Umbilical cord (tissue), 2 donors: ENCODE measurements at places on chromosomes 1 and 21. TPM values are rescaled to one million over a fixed set of nuclear protein-coding genes. Genes with fewer than 3 reads are reported as not detected.

DNA sequence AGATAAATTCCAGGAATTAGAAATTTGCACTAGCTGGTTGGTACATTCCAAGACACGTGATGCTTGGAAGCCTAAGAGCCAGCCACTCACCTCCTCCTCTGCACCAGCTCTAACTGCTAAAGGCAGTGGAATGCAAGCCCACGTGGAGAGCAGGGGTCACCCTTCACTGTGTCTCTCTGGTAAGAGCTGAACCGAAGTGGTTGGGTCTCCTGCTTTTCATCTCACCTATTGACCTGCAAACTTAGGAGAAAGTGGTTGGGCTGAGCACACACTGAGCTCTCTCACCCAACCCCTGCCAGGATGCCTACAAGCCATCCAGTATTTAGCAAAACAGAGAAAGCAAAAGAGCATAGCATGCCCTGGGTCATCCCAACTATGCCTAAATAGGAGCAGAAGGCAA is 19.3 kb downstream of the HAO2 start:
- DNase-seq = no peak

DNA sequence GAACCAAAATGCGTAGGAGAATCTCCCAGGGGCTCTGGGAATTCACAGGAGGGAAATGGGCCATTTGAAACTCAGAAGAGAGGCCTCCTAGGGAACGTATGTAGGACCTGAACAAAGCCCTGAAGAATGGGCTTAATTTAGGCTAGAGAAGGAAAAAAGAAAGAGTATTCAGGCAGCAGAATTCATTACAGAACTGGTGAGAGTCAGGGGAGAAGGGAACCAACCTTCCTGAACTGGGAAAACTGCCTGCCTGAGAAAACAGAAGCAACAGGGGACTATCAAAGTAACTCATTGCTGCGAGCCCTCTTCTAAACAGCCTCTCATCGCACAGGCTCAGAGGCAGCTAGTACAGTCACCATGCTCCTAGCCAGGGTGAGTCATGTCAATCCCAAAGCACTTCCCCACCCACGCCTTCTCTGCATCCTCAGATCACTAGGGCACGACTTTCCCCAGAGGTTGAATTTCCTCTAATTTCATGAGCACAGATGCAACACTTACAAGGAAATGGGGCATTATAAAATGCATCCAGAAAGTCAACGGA is 98.1 kb downstream of the ADSS2 start:
- DNase-seq = peak; percentile 60

GRCh38 chr21:38147391-38147790 is 109.4 kb upstream of the KCNJ15 start:
- DNase-seq = no peak

Gene DIO1
- not detected for total RNA-seq

Gene PDXK
- 34.2 TPM for total RNA-seq

Gene ICOSLG
- total RNA-seq = 1.9 TPM

Gene NR1I3
- 0.48 TPM for total RNA-seq
